ENCODE measurements at places on chromosomes 2 and 18. TPM values are rescaled to one million over a fixed set of nuclear protein-coding genes. Genes with fewer than 3 reads are reported as not detected.

GRCh38 chr2:233015019-233015645 lies 2.1 kb upstream of the NGEF start:
- no peak for DNase-seq

The DLX1 gene
- not detected for total RNA-seq

DNA sequence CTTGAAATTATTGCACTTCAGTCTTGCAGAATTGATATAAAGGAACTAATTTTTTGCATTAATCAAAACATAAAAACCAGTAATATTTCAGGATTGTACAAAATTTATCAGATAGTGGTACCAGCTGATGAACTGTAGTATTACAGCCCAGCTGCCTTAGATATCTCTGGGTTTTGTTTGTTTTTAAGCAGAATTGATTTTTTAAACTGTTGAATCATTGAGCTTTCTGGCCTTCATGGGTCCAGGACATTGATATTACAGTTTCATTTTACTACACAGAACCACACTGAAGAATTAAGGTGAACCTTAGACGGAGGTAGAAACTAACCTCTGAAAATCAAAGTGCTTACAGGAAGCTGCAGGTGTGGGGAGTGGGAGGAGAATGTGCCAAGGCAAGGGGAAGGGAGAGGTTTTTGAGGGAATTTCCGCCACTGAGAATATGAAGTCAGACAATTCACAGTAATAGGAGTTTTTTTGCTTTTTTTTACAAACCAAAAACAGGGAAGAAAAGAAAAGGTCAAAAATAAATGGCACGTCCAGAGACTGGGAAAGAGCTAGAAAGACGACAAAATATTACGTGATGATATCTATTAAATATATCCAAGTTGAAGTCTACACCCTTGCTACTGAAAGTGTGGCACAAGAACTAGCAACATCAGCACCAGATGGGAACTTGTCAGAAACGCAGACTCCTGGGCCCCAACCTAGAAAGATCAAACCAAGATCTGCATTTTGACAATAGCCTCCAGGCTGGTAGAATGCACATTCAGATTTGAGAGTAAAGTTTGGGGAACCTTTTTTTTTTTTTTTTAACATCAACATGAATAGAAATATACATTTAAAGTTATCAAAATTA lies 40.8 kb upstream of the SPAG16 start:
- no peak for DNase-seq

GRCh38 chr2:16069933-16070647 lies 129.7 kb downstream of the MYCN start:
- DNase-seq: peak; percentile 48

The CRACDL gene
- total RNA-seq: 24.3 TPM

The C1GALT1C1L gene
- total RNA-seq: 1.3 TPM

The CD207 gene
- not detected for total RNA-seq

DNA sequence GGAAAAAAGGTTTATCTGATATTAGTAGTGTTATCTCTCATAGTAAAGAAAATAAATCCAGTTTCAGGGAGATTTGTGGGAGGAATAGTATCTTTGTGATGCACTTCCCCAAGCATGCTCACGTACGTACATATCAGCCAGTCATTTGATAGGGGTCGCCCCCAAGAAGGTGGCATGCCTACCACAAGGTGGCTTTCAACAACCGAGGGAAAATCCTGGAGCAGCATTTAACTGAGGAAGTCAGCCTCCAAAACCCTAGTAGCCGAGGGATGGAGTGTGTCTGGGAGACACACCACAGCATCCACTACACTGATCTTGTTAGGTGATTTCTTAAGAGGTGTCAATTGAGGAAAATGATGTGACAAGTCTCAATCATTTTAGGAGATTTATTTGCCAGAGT lies 623.9 kb downstream of the NYAP2 start:
- no peak for DNase-seq

The RGPD4 gene
- total RNA-seq: not detected

GRCh38 chr18:50266248-50266704 lies at the start of gene CFAP53:
TSS of gene CFAP53 (minus strand) at chr18:50266495. CDS start at chr18:50266404, 91 bp downstream.
- DNase-seq: peak; percentile 92

DNA sequence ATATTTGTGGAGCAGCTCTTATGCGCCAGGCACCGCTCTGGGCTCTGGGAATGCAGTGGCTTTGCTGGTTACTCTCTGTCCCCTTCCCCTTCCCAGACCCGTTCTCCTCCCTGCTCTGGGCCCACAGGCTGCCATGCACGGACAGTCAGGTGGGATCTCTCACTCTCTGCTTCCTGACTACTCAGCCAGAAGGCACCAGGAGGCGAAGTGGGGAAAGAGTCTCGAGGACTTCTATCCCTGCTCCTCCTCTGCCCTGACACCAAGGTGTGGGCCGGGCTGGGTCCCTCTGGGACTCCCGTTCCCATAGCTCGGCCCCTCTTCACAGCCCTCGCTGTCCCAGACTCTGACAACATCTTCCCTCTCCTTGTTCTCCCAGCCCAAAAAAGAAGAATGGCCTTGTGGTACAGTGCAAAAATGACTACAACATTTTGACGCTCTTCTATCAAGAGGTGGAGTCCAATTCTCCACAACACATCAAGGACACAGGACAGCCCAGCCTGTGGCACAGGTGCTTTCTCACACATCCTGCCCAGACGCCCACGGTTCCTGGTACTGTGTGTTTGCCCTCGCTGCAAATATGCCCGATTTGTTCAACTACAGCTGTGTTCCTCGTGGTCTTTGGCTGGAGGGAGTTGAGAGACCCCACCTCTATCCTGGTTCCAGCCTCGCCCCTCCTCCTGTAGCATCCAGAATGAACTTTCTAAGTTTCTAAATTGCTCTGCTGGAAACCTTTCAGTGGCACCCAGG lies 14.0 kb upstream of the DUSP2 start:
- DNase-seq: no peak

The MPP4 gene
- 0.44 TPM for total RNA-seq

DNA sequence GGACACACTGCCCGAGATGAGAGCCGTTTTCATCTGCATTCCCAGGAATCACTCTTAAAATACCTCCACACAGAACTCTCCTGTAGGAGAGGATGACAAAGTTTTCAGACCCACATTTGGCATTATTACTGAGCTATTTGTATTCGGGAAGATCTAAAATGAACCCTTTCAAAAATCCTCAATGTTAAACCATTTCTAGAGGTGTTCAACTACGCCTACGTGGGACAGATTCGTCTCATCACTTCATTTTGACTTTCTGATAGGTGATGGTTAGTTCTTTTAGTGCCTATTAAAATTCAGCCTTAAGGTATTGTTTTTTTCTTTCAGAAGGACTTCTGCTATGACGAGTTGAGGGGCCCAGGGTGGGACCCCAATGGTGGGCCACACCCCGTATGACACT lies 71.4 kb upstream of the MGAT4A start:
- DNase-seq: no peak

DNA sequence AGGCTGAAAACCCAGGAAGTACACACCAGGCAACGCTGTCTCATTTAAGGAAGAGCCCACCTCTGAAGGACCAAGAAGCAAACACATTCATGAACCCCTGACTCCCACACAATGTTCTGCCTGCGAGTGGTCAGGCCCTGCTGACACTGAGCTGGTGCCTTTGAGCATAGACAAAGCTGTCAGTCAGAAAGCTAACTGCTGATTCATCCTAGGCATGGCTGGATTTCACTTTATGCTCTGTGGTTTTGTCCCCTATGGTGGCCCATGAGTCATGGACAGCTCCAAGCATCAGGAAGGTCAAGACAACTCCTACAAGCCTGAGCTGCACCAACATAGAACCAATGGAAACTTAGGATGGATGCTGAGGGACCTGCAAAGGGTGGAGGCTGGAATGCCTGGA lies 78.9 kb downstream of the UXS1 start:
- DNase-seq: peak; percentile 45

- no peak for DNase-seq
Measured at GRCh38 chr2:152710713-152711112, 6.5 kb downstream of the PRPF40A start.

DNA sequence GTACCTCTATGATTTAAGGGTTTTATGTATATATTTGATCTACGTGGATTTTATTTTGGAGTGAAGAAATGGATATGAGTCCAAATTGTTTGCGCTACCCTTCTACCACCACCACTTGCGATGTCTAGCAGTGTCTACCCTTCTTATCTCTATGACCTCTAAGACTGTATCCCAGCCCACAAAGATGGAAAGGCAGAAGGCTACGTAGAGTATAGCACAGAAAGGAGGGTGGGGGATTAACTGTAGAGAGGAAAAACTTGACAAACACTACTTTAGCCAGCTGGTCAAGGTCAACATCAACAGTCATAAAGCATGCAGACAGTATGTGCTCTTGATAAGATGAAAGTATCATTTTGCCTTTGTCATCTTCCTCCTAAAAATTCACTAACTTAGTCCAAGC lies 14.4 kb downstream of the ITSN2 start:
- no peak for DNase-seq

DNA sequence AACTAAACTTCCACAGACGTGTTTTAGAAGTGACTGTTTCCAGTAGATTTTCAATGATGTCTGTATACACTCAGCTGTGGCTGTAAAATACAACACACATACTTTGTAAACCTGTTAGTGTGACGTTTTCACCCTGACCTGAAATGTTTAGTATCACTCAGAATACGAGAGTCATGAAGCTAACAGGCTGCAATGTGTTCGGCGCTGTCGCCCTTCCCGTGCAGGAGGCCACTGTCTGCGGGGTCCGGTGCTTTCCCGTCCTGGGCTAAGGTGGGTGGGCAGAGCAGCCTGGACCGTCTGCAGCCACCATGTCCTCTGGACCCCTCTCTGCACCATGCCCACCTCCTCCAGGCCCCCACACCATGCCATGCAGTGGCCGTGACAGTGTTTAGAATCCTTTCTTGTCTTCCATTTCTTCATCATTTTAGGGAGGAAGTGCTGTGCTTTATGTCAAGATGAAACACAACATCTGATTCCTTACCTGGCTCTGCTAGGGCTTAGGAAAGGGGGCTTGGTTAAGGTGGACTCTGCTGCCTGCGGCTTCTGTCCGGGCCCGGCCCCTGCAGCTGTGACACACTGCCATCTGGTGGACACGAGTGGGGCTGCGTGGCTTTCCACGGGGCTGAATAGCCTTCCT lies 53.8 kb upstream of the RBM44 start:
- DNase-seq: peak; percentile 84

DNA sequence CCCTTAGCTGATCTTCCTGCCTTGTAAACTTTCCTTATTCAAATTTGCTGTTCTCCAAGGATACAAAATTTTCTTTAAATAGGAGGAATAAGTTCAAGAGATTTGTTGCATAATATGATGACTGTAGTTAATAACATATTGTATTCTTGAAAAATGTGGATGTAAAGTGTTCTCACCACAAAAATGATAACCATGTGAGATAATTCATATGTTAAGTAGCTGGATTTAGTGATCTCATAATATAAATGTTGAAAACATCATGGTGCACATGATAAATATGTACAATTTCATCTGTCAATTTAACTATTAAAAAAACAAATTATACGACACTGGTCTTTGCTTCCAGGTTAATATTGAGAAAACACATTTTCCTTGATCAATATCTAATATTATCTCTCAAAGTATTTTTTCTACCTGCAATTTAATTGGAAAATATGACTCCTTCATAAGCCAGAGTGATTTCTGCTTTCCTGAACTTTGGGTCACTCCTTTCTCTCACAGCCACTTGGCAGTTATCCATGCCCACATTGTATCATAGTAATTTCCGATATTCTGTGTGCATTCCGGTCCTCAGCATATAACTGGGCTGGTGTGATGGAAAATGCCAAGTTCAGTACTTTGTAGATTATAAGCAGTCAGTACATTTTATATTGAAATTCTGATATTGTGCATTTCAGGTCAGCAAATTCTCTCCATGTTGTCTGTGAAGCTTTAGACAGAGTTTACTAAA lies 152.6 kb downstream of the GULP1 start:
- DNase-seq: no peak
